ENCODE measurements at places on chromosomes 11 and 22. TPM values are rescaled to one million over a fixed set of nuclear protein-coding genes. Genes with fewer than 3 reads are reported as not detected.

The GP1BB gene
- 1.0 TPM for total RNA-seq

The MS4A8 gene
- not detected for total RNA-seq

The VWCE gene
- 17.7 TPM for total RNA-seq

The UBQLNL gene
- not detected for total RNA-seq

The FZD4 gene
- 60.6 TPM for total RNA-seq

The SLC22A6 gene
- not detected for total RNA-seq

The OR8A1 gene
- total RNA-seq: not detected

The NAV2 gene
- 64.7 TPM for total RNA-seq

The KCNJ5 gene
- total RNA-seq: not detected

The MMP8 gene
- not detected for total RNA-seq

The TRIM49 gene
- not detected for total RNA-seq

The PKP3 gene
- 143 TPM for total RNA-seq

The KRTAP5-1 gene
- total RNA-seq: not detected

The ANO5 gene
- total RNA-seq: not detected
